ENCODE measurements at places on chromosomes 5 and 9.

DNA sequence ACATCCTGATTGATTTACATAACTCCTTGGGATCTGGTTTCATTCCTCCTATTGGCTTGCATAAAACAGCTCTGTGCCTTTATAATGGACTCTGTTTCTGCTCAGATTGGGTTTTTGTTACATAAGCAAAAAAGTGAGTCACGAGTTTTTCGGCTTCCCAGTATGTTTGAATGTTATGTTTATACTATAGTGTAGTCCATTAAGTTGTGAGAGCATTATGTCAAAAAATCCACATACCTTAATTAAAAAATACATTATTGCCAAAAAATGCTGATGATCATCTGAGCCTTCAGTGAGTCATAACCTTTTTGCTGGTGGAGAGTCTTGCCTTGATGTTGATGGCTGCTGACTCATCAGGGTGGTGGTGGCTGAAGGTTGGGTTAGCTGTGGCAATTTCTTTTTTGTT, 144.6 kb downstream of the CCDC171 start:
- DNase-seq: no peak

- no peak for DNase-seq
Measured at GRCh38 chr9:110954822-110955291, 83.4 kb downstream of the LPAR1 start.

DNA sequence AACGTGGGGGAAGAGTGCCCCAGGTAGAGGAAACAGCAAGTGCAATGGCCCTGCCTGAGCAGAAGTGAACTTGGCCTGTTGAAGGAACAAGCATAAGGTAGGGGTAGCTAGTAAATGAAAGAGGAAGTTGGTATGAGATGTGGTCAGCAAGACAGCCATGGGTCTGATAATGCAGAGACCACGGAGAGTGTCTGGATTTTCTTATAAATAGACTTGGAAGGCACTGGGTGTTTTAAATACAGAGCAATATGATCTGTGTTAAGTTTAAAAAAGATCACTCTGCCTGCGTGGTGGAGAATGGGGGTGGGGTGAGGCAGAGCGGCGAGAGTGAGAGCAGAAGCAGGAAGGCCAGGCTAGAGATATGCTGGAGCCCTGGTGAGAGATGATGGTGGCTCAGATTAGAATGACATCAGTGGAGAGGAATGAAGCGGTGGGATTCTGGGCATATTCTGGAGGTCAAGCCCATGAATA, 4.2 kb downstream of the ADAM19 start:
- DNase-seq: no peak

- DNase-seq: no peak
Measured at GRCh38 chr5:89728750-89729149, 680.8 kb downstream of the CETN3 start.

- no peak for DNase-seq
Measured at GRCh38 chr5:140595538-140596300, 31.1 kb downstream of the SLC35A4 start.

DNA sequence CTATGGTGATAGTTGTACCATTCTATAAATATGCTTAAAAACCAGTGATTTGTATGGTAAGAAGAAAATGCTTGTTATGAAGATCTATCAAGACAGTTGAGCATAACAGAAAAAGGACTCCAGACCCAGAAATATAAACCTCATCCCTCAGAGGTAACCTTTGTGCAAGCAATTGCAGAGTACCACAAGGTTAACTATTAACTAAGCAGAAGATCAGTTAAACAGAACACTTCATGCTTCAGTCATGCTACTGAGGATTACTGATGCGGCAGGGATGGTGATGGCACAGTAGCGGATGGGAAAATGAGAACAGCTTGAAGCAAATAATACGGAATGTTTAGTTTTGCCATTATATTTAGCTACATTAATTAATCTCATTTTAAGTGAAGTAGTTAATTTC, 45.5 kb downstream of the IARS1 start:
- no peak for DNase-seq

GRCh38 chr9:109012876-109013678, at the start of gene CTNNAL1:
CTNNAL1 (minus strand) TSS chr9:109013499; CDS start chr9:109013442, 57 bp downstream.
- peak; percentile 75 for DNase-seq

DNA sequence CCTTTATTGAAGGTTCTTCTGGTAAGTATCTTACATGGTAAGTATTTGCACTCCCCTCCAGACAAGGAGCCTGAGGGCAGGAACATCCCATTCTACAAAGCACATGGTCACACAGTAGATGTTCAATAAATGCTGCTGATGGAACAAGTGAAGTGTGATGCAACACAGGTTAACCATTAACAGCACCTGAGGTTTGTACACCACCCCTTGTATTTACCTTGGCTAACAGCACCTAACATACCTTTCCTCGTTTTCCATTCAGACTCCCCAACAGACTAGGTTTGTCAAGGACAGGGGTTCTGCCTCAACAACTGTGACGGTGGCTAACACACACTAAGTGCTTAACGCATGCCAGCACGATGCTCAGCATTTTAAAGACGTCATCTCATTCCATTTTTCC, 213.6 kb downstream of the MAPKAP1 start:
- no peak for DNase-seq

DNA sequence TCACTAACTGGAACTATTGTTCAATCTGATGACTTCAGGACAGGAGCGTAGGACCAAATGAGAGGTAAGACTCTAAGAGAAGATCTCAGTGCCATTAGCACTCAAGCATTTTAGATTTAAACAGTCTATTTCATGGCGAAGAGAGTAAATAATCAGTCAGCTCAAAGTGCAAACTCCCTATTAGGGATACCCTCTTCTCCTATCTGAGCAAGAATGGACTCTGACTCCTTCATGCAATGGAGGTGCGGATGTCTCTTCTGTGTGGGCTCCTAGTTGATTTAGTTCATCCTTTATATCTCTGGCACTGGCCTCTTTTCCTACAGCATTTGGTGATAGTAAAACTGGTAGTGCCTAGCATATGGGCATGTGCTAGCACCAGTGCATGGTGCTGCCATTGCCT, 144.6 kb downstream of the SMC2 start:
- DNase-seq: no peak

DNA sequence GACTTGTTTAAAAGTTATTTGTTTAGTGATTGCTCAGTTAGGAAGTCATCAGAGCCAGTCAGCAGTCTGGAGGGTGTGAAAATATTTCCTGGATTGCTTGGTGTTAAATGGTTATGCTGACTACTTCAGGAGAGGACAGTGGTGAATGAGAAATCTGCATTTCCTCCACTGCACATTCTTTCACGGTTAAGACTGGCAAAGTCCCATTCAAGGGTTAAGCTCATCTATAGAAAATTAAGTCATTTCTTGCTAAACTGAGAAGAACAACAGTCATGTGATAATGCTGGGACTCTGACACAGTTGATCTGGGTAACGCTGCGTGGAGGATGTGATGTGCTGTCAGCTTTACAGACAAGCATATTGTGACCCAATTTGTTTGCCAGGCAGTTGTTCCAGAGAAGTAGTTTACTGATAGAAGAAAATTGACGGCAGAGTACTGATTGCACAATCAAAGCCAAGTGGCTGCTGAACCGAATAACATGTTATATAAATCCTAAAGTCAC, 80.4 kb downstream of the GRAMD2B start:
- no peak for DNase-seq

DNA sequence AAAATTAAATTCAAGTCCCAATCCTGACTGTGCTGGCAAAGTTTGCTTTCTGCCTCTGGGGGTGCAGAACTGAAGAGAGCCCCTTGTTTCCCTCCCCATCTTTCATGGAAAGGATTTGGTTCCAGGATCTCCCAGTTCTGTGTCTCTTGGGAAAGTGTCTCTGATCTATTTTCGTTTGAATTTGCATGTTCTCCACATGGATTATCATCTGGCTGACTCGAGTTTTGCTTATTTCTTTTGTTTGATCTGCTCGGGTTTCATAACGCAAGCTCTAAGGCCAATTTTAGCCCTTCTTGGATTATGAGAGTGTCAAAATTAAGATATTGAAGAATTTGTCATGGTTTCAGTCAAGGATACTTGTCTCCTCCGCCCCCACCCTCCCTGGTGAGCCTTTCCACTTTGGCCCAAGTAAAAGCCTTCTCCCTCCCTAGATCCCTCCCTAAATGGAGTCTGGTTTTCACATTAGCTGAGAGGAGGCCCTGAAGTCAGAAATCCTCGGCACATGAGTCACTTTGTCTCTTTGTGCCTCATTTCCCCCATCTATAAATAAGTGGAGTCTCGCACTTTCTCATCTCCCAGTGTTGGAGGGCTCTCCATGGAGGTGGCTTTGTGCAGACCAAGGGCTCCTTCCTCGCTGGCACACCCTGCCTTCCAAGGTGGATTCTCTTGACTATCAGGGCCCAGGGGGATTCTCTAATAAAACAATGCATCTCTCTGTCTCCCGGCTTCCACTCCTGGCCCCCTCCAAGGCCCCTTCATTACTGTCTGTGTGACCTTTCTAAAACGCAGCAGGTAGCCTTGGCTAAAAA, 17.3 kb downstream of the ADRB2 start:
- no peak for DNase-seq

GRCh38 chr5:173785400-173785799, 102.7 kb upstream of the CPEB4 start:
- DNase-seq: no peak

DNA sequence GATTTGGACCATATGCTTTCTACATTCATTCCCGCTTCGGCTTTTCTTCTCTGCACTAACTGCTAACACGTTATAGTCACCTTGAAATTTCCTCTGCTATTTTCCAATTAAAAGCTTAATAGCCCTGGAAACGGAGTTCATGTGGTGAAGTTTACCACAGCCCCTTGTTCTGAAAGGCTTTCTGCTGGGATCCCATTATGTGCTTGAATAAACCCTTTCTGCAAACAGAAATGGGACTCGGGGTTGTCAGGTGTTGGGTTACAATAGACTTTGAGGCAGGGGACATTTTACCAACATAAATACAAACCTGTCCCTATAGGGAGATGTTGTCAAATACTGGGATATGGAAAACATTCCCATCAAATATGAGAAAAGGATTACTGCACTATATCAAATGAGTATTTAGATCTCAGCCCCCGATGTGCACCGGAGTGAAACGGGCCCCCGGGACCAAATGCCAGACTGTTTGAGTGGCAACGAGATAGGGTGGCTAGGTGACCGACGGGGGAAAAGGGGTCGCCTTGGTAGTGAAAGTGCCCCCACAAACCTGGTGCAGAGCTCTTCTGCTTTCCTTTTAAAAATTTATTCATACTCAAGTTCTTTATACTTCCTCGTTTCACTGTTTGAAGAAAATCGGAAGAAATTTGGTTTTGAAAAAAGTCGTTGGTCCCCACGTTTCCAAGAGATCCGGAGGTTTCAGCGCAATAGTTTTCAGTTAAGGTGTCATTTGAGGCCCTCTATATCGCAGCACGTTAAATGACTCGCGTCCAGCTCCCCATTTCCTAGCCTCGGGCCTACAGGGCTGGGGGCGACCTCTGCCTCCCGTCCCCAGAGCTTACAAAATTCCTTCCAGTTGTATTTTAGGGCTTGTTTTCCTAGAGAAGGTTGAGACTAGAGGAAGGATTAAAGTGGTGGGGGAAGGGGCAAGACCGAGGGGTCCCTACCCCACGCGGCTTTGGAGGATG, 2.1 kb upstream of the DMRT3 start:
- no peak for DNase-seq

DNA sequence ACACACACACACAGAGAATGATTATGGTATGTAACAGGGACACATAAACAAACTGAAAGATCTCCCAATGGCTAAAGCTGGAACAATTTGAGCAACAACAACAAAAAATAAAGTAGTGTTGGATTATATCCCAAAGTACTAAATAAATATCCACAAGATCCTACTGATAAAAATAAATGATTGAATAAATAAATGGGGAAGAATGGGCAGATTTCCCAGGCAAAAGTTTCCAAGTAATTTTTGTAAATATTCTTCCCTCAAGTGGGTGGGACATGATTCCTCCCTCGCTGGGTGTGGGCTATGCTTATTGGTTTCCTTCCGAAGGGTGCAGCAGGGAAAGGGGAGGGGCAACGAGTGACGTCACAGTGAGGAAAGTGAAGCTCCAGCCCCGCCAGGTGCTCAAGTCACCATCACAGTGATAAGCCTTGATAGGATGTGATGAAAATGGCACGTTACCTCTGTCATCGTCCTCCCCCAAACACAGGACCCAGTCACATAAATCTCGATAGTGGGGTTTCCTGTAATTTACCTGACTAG, 295.3 kb downstream of the DRD1 start:
- DNase-seq: no peak

GRCh38 chr5:93126634-93127033, 454.4 kb downstream of the NR2F1-AS1 start:
- DNase-seq: no peak

DNA sequence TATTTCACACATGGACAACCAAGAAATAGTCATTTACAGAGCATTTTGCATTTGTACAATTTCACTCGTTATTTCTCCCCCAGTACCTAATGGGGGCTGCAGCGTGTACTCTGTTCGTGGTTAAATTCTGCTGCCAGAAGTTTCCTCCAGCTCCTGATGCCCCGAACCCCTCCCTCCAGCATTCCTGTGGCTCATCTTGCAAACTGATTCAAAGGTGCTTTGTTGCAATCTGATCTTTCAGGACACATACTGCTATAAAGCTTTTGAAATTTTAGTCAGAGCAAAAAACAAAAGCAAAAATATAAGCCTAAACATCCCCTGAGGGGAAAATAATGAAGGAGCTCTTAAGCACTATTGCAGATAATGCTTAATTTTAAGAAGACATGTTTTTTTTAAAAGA, 27.7 kb downstream of the UBLCP1 start:
- DNase-seq: no peak

- DNase-seq: no peak
Measured at GRCh38 chr9:78848061-78848460, 551.1 kb downstream of the PSAT1 start.

DNA sequence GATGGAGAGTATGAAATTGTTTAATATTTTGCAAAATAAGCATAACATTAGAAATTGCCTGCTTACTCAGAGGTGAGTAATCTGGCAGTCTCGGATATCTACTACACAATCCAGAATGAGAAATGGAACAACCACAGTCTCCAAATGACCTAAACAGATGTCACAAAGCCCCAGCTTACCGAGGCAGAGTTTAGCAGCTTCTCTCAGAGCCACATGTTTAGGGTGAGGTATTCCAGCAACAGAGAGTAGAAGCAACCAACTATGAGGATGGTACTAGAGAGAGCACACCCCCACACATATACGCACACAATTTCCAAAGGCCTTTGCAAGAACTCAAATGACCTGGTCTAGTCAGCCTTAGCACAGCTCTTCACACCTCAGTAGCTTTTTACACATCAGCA, 122.7 kb upstream of the LPAR1 start:
- DNase-seq: no peak

GRCh38 chr5:108736855-108737254, 10.8 kb upstream of the FER start:
- no peak for DNase-seq

- DNase-seq: no peak
Measured at GRCh38 chr5:65050140-65050539, 281.4 kb downstream of the CWC27 start.
